ENCODE measurements at places on chromosomes 1 and 21.

GRCh38 chr1:44515416-44515815 is 110.4 kb downstream of the RNF220 start:
- no peak for DNase-seq

DNA sequence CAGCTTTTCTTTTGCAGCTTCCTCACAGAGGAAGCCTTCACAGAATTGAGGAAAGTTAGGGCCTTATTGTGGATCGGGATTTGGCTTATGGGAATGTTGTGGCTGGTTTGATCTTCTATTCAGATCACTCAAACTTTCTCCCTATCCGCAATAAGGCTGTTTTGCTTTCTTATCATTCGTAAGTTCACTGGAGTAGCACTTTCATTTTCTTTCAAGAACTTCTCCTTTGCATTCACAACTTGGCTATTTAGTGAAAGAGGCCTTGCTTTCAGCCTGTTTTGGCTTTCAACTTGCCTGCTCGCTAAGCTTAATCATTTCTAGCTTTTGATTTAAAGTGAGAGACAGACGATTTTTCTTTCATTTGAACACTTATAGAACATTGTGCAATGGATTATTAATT is 181.9 kb upstream of the B3GALT2 start:
- DNase-seq, result no peak

DNA sequence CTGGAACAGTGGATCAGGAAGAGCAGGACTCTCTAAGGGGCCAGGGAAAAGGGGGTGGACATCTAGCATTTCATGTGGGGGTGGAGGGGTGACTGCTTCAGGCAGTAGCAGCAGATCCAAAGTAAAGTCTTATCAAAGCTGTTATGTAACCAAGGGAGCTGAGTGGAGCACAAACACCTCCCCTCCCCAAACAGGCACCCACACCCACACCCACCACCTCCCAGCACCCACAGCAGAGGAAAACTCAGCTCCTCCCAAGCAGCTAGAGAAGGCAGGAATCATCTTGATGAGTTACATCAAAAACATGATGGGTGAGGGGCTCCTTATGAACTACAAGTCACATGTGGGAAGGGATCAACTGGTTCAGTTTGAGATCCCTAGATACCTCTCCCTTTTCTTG is 6.0 kb downstream of the DLGAP3 start:
- no peak for DNase-seq

DNA sequence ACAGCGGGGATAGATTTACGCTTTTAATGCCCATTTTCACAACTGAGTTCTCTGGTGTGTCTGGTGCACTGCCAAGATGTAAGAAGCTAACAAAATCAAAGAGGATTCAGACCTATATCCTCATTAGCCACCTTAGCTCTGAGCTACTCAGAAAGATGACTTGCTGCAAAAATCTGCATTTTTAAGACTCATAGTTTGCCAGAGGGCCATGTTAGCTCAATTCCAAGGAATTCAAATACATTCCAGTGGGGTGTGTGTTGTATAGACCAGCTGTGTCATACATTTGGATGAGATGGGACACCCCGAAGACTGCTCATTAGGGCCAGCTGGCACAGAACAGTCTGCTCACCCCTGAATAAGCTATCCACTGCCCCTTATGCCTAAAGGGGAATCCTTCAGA is 8.9 kb downstream of the DENND2D start:
- no peak for DNase-seq

DNA sequence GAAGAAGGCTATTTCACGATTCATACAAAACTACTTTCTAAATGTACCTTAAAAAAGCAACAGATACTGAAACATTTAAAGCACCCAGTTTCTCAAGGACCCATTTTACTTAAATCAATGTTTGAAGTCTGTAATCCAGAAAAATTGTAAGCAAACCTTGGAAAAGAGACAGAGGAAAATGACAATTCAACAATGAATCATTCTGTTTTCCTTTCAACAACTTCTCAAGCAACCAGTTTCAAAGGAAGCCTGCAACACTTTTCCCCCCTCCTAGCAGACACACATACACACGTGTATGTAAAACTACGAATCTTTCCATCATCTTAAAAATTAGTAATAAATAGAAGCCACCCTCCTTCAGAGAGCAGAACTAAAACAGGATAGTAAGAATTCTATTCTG is 1.2 kb downstream of the RERE start:
- DNase-seq, result no peak

DNA sequence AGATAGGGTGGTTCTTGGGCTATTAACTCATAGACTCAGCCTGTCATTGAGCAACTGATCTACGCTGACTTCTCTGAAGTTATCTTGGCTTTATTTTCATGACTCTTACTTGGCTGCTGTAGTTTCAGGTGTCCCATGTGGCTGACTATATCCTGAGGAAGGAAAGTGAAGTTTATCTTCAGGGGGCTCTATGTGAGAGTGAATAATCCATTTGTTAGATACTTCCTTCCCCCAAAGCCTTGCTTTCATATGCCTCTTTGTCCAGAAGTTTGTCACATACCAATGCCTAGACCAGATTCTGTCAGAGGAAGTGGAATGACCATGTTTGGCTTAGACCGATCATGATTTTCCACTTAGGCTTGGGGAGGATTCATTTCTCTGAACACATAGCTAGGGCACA is 27.9 kb upstream of the C1orf87 start:
- no peak for DNase-seq

- DNase-seq, result no peak
Observed at GRCh38 chr1:160030657-160031364, 979 bp downstream of the PIGM start.
